MM.1S (cell line): ENCODE measurements at places on chromosomes 5 and 9.

DNA sequence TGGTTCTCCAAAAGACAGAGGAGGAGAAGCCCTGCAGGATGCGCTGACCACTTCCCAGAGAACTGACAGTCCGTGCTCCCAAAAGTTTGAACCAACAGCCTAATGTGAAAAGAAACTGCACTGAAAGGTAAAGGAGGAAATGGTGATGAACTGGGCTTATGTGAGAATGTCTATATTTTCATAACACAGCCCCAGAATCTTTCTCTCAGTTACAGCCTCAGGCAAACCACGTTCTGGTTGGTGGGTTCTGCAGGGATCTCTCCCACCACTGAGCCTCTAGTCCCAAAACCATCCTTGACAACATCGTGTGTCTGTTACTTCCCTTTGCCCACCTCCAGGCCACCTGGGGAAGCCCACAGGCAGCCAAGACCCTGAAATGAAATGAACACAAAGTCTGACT, 23.9 kb downstream of the SPARC start:
- no peak overlapping the region for H3K27ac ChIP-seq
- H3K4me1 ChIP-seq = peaks cover 8% of the 10 kb centered on the region; the same call in 1 of the 2 replicates
- no peak for DNase-seq
- H3K4me3 ChIP-seq = no peak overlapping the region

GRCh38 chr5:80805038-80805437, 150.3 kb upstream of the DHFR start:
- no peak overlapping the region for H3K4me3 ChIP-seq
- H3K36me3 ChIP-seq = no peaks in the 10 kb centered on the region
- DNase-seq = no peak
- no peaks in the 10 kb centered on the region for H3K4me1 ChIP-seq

DNA sequence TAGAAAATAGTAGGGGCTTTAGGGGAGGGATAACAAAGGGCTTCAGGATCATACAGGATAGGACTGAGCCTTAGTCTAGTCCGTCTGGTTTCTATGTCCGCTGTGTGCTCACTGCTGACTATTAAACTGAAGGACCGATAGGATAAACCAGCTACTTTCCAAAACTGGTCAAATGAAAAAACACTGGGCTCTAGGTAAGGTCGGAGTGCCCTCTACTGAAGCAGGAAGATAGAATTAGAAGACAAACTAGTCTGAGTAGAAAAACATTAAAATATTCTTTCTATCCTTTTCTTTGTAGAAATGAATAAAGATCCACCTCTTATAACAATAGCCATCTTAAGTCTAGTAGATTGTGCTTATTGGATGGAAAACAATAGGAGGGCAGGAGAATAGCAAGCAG, 133.6 kb downstream of the CEMIP2 start:
- no peak overlapping the region for H3K4me3 ChIP-seq
- no peaks in the 10 kb centered on the region for H3K36me3 ChIP-seq
- H3K27me3 ChIP-seq = no peaks in the 10 kb centered on the region
- H3K27ac ChIP-seq = no peak overlapping the region

DNA sequence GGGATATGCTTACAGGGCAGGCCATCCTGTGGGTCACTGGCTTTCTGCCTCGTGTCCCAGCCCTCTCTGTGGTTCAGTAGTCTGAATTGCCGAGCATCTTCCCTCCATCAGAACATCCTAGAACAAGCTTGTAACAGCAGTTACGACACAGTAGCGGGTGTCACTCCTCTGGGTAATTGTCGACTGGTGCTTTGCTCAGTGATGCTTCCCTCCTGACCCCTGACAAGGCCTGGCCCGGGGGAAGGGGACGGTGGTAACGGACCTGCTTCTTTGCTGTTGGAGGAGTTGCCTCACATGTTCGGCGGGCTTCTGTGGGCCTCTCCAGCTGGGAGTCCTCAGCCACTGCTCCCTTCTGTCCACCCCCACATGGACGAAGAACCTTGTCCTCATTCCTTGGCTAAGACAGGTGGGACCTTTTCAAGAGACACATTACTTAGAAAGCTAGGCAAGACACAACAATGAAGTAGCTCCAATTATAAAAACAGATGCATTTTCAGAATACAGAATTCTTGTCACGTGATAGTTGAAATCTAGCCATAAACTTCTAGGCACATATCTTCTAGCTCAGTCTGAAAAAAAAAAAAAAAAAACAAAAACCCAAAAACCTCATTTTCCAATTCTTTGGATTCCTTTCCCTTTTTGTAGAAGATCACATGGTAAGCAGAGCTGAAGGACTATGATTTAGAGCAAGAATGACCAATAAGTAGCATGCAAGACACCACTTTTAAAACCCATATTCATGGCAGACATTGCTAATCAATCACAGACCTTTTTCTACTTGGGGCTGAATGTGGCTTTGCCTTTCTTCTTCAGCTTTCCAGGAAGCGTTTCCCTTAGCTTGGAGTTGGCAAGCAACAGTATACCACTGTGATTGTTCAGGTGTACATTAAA, 25.0 kb downstream of the HMCN2 start:
- no peak overlapping the region for H3K27ac ChIP-seq
- no peak for DNase-seq
- no peaks in the 10 kb centered on the region for H3K36me3 ChIP-seq
- H3K4me3 ChIP-seq = no peak overlapping the region

GRCh38 chr5:113203916-113204315, 227.3 kb downstream of the DCP2 start:
- no peaks in the 10 kb centered on the region for H3K36me3 ChIP-seq
- DNase-seq = no peak
- H3K4me3 ChIP-seq = no peak overlapping the region
- H3K27me3 ChIP-seq = no peaks in the 10 kb centered on the region

GRCh38 chr5:142920849-142921612, 150.9 kb downstream of the ARHGAP26 start:
- no peaks in the 10 kb centered on the region for H3K36me3 ChIP-seq
- DNase-seq = no peak
- H3K27me3 ChIP-seq = no peaks in the 10 kb centered on the region
- H3K4me3 ChIP-seq = no peak overlapping the region
- no peak overlapping the region for H3K27ac ChIP-seq

DNA sequence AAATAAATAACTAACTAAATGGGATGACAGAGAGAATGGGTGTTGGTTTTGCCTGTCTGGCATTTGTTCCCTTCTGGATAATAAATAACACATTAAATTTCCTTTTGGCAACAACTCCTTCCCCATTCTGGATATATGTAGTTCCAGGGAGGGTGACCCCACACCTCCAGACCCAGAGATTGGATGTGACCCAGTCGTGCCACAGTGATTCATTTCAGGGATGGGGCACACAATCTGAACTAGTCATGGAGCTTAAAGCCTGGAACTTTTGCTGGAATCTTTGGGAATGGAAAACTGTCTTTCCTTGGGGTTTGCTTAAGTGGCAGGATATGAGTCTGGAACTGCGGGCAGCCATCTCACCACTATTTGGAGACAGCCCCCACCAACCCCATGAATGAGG, 11.3 kb downstream of the KLF9 start:
- no peak overlapping the region for H3K27ac ChIP-seq
- H3K36me3 ChIP-seq = no peaks in the 10 kb centered on the region
- H3K27me3 ChIP-seq = no peaks in the 10 kb centered on the region
- peaks cover 7% of the 10 kb centered on the region; the same call in 1 of the 2 replicates for H3K4me1 ChIP-seq

DNA sequence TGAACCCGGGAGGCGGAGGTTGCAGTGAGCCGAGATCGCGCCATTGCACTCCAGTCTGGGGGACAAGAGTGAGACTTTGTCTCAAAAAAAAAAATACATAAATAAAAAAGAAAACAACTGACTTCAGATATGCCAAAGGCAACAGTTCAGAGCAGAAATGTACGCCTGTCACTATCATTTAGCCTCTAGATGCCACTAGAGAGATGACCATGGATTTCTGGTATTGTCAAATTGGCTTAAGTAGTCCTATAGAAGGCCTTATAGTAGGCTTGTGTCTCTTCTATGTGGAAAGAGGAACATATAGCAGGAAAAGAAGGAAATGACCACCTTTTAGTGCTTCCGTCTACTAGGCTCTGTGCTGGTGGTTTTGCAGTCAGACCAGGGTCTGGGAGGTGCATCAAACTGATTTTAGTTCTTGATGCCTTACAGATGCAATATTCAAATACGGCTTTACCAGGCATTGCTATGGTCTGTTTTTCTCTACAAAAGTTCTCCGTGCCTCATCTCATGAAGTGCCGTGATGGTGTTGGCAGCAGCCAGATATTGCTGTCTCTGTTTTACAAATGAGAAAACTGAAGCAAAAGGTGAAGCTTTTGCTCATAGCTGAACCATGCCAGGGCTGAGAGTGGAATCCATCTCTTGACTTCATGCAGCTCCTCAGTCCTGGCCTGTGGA, 17.2 kb downstream of the AGXT2 start:
- no peak overlapping the region for H3K27ac ChIP-seq
- H3K36me3 ChIP-seq = no peaks in the 10 kb centered on the region
- no peak for DNase-seq
- H3K27me3 ChIP-seq = no peaks in the 10 kb centered on the region
- H3K4me1 ChIP-seq = no peaks in the 10 kb centered on the region
- H3K4me3 ChIP-seq = no peak overlapping the region

GRCh38 chr9:91163773-91164471, 197.8 kb downstream of the AUH start:
- peaks cover 48% of the 10 kb centered on the region for H3K4me1 ChIP-seq
- peak overlapping the region; percentile 98 for H3K27ac ChIP-seq
- peak overlapping the region; percentile 43; the same call in 1 of the 2 replicates for H3K4me3 ChIP-seq
- H3K27me3 ChIP-seq = no peaks in the 10 kb centered on the region
- peak; percentile 37 for DNase-seq

DNA sequence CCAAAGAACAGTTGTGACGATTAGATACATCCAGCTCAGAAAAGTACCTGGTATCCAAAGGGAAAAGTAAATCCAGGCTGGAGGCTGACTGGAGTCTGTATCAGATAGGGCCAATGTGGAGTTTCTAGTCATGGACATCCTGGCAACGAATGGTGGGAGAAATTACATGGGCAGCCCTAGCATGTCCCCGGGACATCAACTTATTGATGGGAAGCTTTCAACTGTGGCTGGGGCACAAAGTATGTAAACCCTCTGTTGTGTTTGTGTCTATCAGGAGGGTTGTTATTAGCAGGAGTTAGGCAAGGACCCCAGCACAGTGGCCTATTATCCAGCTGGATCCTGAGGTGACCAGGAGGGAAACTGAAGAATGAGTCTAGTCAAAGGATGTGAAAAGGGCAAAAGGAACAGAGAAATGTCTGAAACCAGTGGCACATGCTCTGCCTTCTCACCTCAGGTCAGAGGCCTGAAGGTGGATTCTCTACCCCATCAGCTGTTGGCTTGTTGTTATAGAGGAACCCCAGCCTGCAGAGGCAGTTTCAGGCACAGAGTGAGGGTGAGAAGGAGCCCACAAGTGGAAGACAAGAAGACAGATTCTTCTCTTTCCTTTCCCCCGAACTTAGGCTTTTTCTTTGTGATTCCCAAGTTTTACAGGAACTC, 19.9 kb downstream of the IFNW1 start:
- no peak overlapping the region for H3K4me3 ChIP-seq
- H3K27me3 ChIP-seq = no peaks in the 10 kb centered on the region
- no peaks in the 10 kb centered on the region for H3K36me3 ChIP-seq
- DNase-seq = peak; percentile 42

- DNase-seq = peak; percentile 63
- no peak overlapping the region for H3K4me3 ChIP-seq
- H3K27me3 ChIP-seq = no peaks in the 10 kb centered on the region
- H3K36me3 ChIP-seq = no peaks in the 10 kb centered on the region
Measured at GRCh38 chr9:76634356-76635054, 129.7 kb upstream of the PCA3 start.

GRCh38 chr9:101791938-101792337, 53.5 kb upstream of the GRIN3A start:
- peak; percentile 37 for DNase-seq
- H3K36me3 ChIP-seq = no peaks in the 10 kb centered on the region
- H3K27me3 ChIP-seq = no peaks in the 10 kb centered on the region
- H3K4me1 ChIP-seq = no peaks in the 10 kb centered on the region

GRCh38 chr5:17910318-17910717, 276.1 kb downstream of the TAF11L14 start:
- H3K4me3 ChIP-seq = no peak overlapping the region
- H3K4me1 ChIP-seq = peaks cover 15% of the 10 kb centered on the region
- H3K27ac ChIP-seq = no peak overlapping the region
- no peaks in the 10 kb centered on the region for H3K36me3 ChIP-seq
- no peak for DNase-seq
- H3K27me3 ChIP-seq = no peaks in the 10 kb centered on the region

DNA sequence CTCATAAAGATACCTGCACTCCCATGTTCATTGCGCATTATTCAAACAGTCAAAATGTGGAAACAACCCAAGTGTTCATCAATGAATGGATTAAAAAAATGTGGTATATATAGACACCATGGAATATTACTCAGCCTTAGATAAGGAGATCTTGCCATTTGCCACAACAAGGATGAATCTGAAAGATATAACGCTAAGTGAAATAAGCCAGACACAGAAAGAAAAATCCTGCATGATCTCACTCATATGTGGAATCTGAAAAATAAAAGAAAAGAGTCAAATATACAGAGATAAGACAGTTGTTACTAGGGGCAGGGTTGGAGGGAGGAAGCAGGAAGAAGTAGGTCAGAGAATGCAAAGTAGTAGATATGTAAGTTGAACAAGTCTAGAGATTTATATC, 17.6 kb upstream of the SLIT3 start:
- H3K4me3 ChIP-seq = no peak overlapping the region
- no peaks in the 10 kb centered on the region for H3K4me1 ChIP-seq
- no peak for DNase-seq
- no peaks in the 10 kb centered on the region for H3K36me3 ChIP-seq
- no peak overlapping the region for H3K27ac ChIP-seq
- H3K27me3 ChIP-seq = no peaks in the 10 kb centered on the region

GRCh38 chr5:126446498-126447224, 23.5 kb downstream of the GRAMD2B start:
- no peak overlapping the region for H3K27ac ChIP-seq
- no peaks in the 10 kb centered on the region for H3K36me3 ChIP-seq
- H3K4me3 ChIP-seq = no peak overlapping the region
- H3K27me3 ChIP-seq = no peaks in the 10 kb centered on the region
- peaks cover 46% of the 10 kb centered on the region for H3K4me1 ChIP-seq
- DNase-seq = no peak

- no peaks in the 10 kb centered on the region for H3K4me1 ChIP-seq
- no peak overlapping the region for H3K4me3 ChIP-seq
- H3K27ac ChIP-seq = no peak overlapping the region
- peaks cover 7% of the 10 kb centered on the region; the same call in 1 of the 2 replicates for H3K36me3 ChIP-seq
- no peak for DNase-seq
Measured at GRCh38 chr5:68299575-68299974, 84.0 kb downstream of the PIK3R1 start.

DNA sequence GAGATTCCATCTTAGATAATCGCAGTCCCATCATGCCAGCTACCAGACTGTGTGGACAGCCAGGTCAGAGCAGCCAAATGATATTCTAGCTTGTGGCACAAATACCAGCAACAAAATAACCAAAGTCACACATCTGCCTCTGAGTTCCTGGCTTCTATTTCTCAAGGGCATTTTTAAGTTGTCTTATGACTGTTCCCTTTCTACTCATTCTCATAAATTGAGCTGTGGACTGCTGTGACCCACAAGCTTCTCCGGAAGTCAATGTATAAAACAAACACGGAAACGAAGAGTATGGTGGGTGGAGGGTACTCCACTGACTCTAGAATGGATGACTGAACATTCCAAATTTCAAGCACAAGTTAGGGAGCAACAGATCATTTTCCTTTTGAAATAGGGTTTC, 43.9 kb downstream of the PDCD1LG2 start:
- peaks cover 22% of the 10 kb centered on the region for H3K4me1 ChIP-seq
- H3K36me3 ChIP-seq = no peaks in the 10 kb centered on the region
- H3K27ac ChIP-seq = no peak overlapping the region
- DNase-seq = no peak
- no peaks in the 10 kb centered on the region for H3K27me3 ChIP-seq

- H3K4me1 ChIP-seq = no peaks in the 10 kb centered on the region
- no peak overlapping the region for H3K4me3 ChIP-seq
- H3K27me3 ChIP-seq = no peaks in the 10 kb centered on the region
- H3K36me3 ChIP-seq = no peaks in the 10 kb centered on the region
Measured at GRCh38 chr9:108688051-108688450, 167.7 kb downstream of the ACTL7B start.
